ENCODE measurements at places on chromosomes 16 and 17. TPM values are rescaled to one million over a fixed set of nuclear protein-coding genes. Genes with fewer than 3 reads are reported as not detected.

CUEDC1 gene
- 45.5 TPM for total RNA-seq

- DNase-seq: peak; percentile 89
These were observed 1.5 kb downstream of the MXRA7 start for GRCh38 chr17:76709077-76709950.

DNA sequence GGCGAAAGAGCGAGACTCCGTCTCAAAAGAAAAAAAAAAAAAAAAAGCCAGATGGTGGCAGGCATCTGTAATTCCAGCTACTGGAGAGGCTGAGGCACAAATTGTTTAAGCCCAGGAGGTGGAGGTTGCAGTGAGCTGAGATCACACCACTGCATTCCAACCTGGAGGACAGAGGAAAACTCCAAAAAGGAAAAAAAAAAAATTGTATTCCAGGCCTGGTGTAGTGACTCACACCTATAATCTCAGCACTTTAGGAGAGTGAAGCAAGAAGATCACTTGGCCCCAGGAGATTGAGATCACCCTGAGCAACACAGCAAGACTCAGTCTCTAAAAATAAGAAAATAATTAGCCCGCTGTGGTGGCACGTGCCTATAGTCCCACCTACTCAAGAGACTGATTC is 20.1 kb downstream of the HBQ1 start:
- DNase-seq: no peak

DNA sequence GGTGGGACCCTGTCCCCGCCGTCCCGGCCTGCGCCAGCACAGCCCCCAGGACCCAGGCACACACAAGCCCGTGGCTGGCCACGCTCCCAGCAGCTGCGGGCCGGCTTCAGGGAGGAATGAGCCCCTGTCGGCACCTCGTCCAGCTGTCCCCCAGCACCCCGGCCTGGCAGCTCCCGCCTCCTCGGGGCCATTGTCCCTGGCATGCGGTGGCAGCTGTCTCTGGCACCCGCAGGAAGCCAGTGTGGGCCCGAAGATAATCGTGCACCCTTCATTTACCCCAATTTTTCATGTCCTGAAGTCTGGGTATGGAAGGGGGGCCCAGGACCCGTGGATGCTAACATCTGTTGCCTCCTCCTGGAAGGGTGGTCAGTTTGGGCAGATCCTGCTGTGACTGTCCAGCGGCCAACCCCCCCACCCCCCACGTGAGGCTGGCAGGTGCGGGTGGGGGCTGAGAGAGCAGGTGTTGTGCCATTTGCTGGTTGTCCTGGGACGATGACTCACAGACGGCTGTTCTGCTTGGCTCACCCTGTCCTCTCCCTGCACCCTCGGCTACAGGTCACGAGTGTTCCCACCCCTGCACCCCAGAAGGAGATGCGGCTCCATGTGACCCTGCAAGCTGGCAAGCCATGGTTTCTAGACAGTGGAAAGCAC is 4.0 kb upstream of the LMF1 start:
- no peak for DNase-seq

CD300LB gene
- 0.29 TPM for total RNA-seq

- no peak for DNase-seq
These were observed 53.7 kb upstream of the CACNG4 start for GRCh38 chr17:66910651-66911285.
